HAP-1 (cell line): ENCODE measurements at places on chromosomes 6 and 20.

- DNase-seq = peak; percentile 54
Observed at GRCh38 chr20:11094196-11094595, 420.4 kb upstream of the JAG1 start.

- DNase-seq = no peak
Observed at GRCh38 chr20:18031050-18031449, 26.7 kb downstream of the OVOL2 start.

- no peak for DNase-seq
Observed at GRCh38 chr20:50381771-50382593, 128.2 kb upstream of the PTPN1 start.

- DNase-seq = no peak
Observed at GRCh38 chr6:165834613-165835259, 171.7 kb upstream of the PDE10A start.

GRCh38 chr6:169824021-169824420 is 72.6 kb downstream of the ERMARD start:
- no peak for DNase-seq

DNA sequence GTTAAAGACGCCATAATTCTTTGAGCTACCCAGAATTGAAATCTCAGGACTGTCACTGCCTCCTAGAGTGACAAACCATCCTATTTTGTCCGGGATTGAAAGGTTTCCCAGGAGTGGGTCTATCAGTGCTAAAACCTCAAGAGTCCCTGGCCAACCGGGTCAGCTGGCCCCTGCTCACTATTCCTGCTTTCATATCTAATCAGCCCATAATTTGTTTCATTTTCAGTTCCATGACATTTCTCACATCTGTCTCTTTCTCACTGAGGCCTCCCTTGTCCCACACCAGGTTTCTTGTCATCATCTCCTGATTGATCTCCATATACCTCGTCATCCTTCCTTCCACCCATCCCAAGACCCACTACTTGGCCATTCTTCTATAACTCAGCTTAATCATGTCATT is 98.2 kb downstream of the SLC35B3 start:
- DNase-seq = no peak

DNA sequence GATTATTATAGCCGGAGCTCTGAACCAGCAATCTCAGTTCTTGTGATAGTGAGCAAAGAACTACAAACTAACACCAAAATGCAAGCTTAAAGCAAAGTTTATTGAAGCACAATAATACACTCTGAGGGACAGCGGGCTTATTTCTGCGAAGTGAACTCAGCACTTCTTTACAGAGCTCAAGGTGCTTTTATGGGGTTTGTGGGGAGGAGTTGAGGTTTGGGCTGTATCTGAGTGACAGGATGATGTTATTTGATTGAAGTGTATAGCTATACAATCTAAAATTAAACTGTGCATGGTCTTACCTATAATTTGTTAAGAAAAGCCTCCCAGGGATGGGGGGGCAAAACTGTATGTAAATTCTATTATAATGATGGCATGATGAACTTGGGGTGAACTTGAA is 1.0 kb upstream of the HFE start:
- DNase-seq = no peak

GRCh38 chr6:155366325-155366724 is 52.0 kb upstream of the TFB1M start:
- DNase-seq = no peak

GRCh38 chr6:44456070-44456965 is 68.8 kb downstream of the CDC5L start:
- DNase-seq = peak; percentile 69

DNA sequence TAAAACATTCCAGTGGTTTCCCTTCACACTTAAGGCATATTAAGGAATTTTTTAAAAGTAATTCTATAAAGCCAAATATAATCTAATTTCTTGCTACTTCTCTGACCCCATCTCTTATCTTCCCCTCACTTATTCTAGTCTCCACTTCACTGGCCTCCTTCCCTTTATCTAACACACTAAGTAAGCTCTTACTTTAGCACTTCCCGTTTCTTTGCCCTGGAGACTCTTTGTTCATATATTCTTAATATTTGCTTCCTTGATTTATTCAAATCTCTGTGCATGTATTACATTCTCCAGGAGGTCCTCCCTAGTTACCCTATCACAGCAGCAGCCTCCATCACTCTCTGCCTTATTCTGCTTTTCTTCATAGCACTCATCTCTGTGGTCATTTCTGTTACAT is 20.3 kb downstream of the GTPBP2 start:
- DNase-seq = no peak

DNA sequence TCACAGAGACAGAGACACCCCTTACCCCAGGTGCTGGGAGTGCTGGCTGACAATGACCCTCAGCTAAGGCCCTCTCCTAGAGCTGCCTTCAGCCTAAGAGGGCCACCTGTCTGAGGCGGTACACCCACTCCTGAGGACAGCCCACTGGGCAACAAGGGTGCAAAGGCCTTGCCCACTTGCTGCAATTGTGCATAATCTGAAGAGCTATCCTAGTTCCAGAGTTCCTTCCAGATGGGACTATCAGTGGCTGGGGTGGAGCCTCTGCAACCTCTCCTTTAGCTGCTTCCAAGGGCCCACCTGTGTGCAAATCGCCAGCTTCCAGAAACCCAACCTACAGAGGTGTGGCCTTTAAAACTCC is 87.5 kb downstream of the PREX1 start:
- no peak for DNase-seq

GRCh38 chr6:31351401-31352309 is 5.3 kb downstream of the HLA-B start:
- no peak for DNase-seq

GRCh38 chr6:156828280-156828703 is 51.1 kb downstream of the ARID1B start:
- DNase-seq = no peak

- DNase-seq = no peak
Observed at GRCh38 chr6:12258191-12258590, 32.0 kb upstream of the EDN1 start.

GRCh38 chr6:64155063-64155462 is 519.5 kb downstream of the PHF3 start:
- DNase-seq = no peak

DNA sequence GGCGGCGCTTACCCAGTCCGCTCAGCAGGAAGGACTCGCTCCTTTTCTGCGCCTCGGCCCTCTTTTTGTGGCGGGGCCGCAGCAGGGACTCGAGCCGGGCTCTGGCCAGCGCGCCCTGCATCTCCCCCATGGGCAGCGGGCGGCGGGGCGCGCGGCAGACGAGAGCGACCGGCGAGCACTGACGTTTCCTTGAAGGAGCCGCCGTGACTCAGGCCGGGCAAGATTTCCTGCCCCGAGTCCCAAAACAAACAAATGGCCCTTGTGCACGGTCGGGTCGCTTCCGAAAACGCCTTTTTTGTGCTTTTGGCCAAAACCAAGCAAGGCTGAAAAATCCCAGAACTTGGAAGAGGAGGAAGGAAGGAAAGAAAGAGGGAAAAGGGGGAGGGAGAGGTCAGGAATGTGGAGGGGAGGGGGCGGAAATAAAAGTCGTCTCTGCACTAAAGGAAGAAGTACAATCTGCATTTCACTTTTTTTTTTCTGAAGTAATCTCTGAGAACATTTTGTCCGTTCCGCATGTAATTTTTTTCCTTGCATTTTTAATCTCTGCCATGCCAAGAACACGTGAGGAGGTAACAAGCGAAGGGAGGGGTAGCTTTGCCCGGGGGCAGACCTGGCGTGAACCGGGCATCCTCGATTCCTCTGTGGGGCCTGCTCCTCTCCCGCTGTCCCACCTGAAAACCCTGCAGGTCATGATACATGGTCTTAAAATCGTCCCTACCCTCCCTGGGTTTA is 123.3 kb upstream of the SLC2A12 start:
- DNase-seq = no peak

GRCh38 chr6:149044528-149044927 is 273.0 kb upstream of the TAB2 start:
- DNase-seq = no peak
